ENCODE measurements at places on chromosomes 4 and X. TPM values are rescaled to one million over a fixed set of nuclear protein-coding genes. Genes with fewer than 3 reads are reported as not detected.
A peak's percentile ranks its signal among the peaks of the same experiment; 100 is the strongest.

DNA sequence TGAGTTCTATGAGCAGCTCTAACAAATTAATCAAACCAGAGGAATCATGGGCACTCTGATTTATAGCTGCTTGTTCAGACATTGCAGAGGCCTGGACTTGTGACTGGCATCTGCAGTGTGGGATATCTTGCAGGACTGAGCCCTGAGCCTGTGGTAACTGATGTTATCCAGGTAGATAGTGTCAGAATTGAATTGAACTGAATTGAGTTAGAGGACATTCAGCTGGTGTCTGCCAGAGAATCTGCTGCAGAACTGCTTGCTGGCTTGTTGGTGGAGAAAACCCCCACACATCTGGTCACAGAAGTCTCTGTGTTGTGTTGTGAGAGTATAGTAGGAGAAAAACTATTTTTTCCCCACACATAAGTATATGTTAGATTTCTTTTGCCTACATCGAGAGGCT, 42.2 kb downstream of the SMIM20 start:
- no peak for DNase-seq

GRCh38 chr4:75477201-75477600, 37.0 kb downstream of the RCHY1 start:
- DNase-seq = no peak

DNA sequence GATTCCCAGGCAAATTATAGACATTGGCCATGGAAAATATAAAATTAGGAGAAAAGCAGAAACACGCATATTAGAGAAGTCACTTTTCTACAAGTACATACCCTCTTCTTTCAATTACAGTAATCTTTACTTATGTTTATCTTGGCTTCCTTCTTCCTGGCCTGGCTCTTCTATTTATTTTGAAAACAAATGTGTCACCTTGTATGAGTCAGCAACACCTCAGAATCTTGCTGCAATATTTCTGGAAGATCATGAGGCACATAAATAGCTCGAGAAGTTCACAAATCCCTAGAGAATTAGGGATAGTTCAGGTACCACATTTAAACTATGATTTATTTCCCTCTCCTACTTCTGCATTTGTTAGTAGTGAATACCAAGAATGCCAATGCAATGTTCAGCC, 124.6 kb downstream of the ANOS1 start:
- DNase-seq = no peak

DNA sequence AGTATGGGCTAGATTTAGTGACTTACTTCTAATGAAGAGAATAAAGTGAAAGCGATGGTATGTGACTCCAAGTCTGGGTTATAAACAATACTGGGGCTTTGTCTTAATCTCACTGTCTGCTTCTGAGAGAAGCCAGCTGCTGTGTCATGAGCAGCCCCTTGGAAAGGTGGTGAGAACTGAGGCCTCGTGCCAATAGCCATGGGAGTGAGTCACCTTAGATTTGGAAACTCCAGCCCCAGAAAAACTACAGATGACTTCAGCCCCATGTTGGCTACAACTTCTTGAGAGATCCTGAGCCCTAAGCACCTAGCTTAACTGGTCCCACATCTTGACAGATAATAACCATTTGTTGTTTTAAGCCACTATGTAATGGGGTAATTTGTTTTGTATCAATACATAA, 77.6 kb downstream of the CWH43 start:
- no peak for DNase-seq

GRCh38 chr4:102259702-102260101, 85.6 kb downstream of the SLC39A8 start:
- no peak for DNase-seq

DNA sequence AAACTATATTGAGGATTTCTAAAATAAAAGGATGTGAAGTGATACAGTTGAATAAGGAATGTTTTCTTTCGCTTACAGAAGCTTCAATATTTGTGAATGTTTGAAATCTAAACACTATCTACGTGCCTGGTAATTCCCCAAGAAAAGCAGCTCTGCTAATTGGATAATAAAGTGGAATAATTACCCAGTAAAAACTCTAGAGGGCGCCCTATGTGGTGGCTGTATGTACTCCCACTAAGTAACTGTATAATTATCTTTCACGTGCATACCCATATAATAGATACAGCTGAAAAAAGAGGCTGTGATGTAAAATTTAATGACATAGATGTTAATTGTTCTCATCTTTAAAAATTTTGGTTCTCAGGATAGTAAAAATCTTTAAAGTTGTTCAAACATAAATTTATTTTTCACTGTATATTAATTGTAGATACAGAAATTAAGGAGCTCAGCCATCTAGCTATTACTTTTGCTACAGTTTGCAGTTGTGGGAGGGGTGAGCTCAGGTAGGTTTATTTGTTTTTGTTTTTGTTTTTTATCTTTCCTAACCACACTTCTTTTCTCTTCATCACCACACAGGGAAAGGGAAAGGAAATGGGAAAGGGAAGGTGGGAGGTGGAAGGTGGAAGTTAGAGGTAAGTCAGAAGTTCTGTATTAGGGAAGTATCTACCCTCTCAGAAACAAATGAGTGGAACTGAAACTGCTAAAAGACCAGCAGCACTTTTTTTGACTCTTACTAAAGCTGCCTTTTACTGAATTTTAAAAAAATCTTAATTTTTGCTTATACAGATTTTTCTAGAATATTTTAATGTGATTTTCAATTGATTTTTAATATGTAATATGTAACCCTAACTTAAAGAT, 151.7 kb upstream of the RPS6KA6 start:
- peak; percentile 14 for DNase-seq

- DNase-seq = no peak
These were observed 203.9 kb upstream of the LEF1 start for GRCh38 chr4:108372681-108373080.

AVPR2 gene
- not detected for total RNA-seq

DNA sequence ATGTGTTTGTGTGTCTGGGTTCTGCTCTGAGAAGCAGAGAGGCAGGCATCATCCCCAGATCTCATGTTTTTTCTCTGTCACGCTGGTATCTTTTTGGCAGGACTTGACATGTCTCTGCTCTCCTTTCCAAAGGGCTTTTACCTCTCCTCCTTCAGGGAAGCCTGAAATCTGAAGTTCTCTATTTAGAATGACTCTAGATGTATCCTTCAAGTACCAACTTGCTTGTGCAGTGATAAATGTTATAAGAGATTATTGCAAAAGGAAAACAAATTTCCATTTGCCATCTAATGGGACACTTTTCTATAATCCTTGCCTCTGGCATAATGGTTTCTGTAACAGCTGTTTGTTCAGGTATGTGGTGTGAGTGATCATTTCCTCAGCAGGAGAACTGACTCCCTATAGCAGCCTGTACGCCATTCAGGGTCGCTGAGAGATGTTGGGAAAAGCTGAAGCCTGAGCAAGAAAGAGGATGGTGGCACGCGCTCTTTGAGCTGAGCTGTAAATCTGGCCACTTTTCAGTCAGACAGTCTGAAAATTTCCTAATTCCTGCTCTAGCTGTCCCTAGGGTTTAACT, 72.5 kb downstream of the CNGA2 start:
- no peak for DNase-seq

- DNase-seq = no peak
These were observed 1.5 kb upstream of the PTCHD1 start for GRCh38 chrX:23332888-23333821.

CT47B1 gene
- not detected for total RNA-seq

DNA sequence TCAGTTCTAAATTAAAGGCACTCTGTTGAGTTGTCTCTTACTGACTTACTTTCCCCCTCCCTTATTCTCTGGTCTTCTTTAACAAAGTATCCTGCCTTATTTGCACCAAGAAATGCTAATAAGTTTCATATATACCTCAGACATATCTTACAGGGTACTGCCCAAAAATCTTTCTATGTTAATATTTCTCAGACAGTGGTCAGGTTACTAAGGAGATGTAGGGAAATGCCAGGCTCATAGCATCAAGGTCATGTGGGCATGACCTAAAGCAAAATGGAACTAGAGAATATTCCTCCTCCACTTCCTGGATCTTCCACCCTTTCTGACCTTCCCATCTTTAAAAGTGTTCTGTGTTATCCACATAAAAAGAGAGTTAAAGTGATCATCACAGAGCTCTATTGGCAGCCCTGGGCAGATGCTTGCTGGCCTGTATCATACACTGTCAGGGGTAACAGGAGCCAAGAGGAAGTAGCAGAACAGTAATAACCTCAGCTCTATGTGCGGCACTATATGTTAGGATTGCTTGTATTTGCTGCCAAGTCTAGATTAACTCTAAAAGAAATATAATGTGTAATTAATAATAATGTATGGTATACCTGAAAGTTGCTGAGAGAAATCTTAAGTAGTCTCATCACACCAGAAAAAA, 74.3 kb downstream of the IQCM start:
- DNase-seq = no peak

DNA sequence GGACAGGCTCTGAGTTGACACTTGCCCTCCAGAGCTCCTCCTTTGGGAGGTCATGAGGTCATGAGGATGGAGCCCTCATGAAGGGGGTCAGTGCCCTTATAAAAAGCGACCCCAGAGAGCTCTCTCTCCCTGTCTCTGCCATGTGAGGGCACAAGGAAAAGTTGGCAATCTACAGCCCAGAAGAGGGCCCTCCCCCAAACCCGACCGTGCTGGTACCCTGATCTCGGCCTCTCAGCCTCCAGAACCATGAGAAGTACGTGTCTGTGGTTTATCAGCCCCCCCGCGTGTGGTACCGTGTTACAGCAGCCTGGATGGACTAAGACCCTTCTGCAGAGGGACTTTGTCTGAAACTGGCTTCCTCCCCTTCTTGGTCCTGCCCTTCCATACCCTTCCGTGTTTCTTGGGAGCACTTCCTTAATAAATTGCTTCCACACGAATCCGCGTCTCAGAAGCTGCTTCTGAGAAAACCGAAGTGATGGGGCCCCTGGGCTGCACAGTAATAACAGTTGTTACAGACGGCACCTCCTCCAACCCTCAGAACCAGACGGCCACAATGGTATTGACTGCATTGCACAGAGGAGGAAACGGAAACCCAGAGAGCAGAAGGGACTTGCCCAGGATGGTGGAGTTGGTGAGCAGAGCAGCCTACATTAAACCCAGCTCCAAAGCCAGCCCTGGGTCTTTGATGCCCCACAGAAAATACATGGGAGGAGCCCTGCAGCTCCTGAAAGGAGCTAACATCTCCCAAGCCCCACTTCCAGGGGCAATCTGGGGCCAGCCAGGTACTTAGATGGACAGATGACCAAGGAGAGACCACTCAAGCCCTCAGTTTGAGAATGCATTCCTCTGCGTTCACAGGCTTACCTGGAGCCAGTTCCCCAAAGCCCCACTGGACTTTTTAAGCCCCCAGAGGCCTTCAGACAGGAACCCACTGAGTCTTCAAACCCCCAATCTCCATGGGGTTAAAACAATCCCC, 242.7 kb downstream of the BCOR start:
- no peak for DNase-seq

GRCh38 chrX:51461053-51462044, 35.0 kb downstream of the NUDT11 start:
- DNase-seq = peak; percentile 71

- DNase-seq = no peak
These were observed 25.3 kb downstream of the ADD1 start for GRCh38 chr4:2868877-2869487.

- peak; percentile 65 for DNase-seq
These were observed 10.5 kb downstream of the GPR82 start for GRCh38 chrX:41734530-41734929.

DNA sequence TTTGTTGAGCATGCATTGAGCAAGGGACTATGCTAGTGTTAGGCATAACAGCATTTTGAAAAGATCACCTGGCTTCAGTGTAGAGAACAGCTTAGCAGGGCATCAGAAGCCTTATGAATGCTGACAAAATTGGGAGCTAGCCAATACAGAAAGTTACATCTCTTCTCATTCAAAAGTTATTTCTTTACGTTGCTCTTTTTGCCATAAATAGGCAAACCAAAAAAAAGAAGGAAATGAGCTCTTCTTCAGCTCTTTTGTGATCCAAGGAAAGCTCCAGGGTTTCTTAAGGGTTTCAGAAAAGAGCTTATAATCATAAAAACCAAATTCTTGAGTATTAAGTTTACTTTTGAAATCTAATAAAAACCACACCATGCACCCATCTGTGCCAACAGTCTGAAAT, 35.2 kb upstream of the LNX1 start:
- peak; percentile 32 for DNase-seq

GRCh38 chr4:136812100-136812880, 720.0 kb downstream of the PCDH18 start:
- DNase-seq = no peak

DNA sequence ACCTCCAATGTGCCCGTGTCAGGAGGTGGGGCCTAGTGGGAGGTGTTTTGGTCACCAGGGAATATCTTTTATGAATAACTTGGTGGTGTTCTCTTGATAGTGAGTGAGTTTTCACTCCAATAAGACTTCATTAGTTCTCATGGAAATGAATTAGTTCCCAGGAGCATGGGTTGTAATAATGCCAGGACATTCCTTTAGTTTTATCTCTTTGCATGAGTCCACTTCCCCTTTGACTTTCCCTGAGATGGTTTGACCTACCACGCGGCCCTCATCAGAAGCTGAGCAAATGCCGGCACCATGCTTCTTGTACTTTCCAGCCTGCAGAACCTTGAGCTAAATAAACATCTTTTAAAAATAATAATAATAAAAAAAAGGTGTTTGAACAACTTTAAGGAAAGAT, 112.9 kb upstream of the ACSL4 start:
- DNase-seq = no peak

PABPC1L2A gene
- not detected for total RNA-seq

GRCh38 chrX:110055616-110056015, 52.7 kb downstream of the TMEM164 start:
- no peak for DNase-seq

DNA sequence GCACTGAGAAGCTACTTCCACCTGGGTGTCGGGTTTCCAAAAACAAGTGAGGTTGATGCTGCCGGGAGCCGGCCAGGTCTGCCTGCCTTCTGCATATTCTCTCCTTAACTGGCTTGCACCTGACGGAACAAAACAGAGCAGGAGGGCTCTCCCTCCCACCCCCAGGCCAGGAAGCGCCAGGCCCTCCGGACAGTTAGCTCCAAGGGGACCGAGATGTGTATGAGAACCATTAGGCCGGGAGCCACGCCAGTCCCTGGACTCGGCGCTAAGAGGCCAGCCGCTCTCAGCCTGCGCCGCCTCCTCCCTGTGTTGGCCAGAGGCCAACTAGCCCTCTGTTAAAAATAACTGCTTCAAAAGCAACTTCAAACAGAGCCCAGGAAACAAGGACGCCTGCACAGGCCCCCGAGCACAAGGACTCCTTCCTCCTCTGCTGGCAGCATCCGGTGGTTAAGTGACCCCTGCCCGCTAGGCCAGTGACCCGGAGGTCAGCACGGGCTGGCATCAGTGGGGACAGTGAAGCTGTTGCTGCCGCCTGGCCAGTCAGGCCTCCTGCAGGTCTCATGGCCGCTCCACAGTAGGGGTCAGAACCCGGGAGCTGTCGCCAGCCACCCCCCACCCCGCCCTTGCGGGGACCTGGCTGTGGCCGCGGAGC, 107.9 kb downstream of the ABLIM2 start:
- peak; percentile 50 for DNase-seq
